ENCODE measurements at places on chromosomes 11 and 22.

DNA sequence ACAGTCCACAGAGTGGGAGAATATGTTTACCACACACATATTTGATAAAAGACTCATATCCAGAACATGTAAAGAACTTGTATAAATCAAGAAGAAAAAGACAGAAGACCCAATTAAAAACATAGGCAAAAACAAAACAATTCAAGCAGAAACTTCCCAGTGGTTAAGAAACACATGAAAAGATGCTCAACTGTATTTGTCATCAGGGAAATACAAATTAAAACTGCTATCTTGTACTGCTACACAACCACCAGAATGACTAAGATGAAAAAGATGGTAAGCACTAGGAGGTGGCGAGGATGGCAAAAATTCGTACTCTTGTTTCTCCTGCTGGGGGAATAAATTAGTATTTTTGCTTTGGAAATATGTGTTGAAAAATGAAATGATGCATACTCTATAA is 192.3 kb upstream of the C11orf87 start:
- DNase-seq: no peak

- no peak for DNase-seq
Measured at GRCh38 chr22:37998543-37998942, 14.2 kb upstream of the SOX10 start.

DNA sequence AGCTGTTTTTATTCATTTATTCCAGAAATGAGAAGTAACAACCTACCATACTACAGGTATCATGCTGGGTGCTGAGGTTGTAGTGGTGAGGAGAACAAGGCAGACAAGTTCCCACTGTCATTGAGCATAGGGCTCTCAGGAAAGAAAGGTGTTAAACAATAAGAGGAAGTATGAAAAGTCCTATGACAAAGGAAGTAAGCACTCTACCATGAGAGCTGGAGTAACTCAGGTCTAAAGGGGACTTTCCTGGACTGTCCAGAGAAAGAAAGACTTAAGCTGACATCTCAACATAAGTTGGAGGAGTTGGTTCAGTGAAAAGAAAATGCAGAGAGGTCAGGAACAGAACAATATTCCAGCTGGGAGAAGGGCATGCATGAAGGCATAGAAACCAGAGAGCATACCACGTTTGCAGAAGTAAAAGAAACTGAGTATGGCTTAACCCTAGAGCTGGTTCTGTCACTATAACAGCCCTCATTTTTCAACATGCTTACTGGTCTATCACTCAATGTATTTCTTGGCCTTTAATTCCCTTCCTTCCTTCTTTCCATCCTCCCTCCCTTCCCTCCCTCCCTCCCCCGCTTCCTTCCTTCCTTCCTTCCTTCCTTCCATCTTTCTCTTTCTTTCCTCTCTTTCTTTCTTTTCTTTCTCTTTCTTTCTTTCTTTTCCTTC is 137.8 kb upstream of the BDNF start:
- no peak for DNase-seq

GRCh38 chr11:23425381-23425780 is 565.1 kb upstream of the CCDC179 start:
- no peak for DNase-seq

All from T-helper 9 cell (primary cell).